ENCODE measurements at places on chromosomes 7 and 10. TPM values are rescaled to one million over a fixed set of nuclear protein-coding genes. Genes with fewer than 3 reads are reported as not detected.

Gene PTPRZ1
- 0.12 TPM for total RNA-seq

Gene SLC13A1
- total RNA-seq: not detected

Gene TNKS2
- total RNA-seq: 34.0 TPM

Gene TMEM139
- not detected for total RNA-seq

Gene CDK1
- total RNA-seq: 0.12 TPM
